ENCODE measurements at places on chromosomes 7 and 10. TPM values are rescaled to one million over a fixed set of nuclear protein-coding genes. Genes with fewer than 3 reads are reported as not detected.

- H3K4me1 ChIP-seq: no peaks in the 10 kb centered on the region
- DNase-seq: no peak
- peaks cover 7% of the 10 kb centered on the region for H3K27me3 ChIP-seq
- H3K27ac ChIP-seq: no peak overlapping the region
These were observed 6.6 kb downstream of the PTPRZ1 start for GRCh38 chr7:121879544-121879943.

- H3K36me3 ChIP-seq: no peaks in the 10 kb centered on the region
- DNase-seq: no peak
- H3K4me3 ChIP-seq: no peak overlapping the region
- H3K27ac ChIP-seq: no peak overlapping the region
- H3K4me1 ChIP-seq: no peaks in the 10 kb centered on the region
These were observed 48.2 kb downstream of the DYNC2I1 start for GRCh38 chr7:158904599-158904998.

- no peaks in the 10 kb centered on the region for H3K27me3 ChIP-seq
- H3K4me1 ChIP-seq: no peaks in the 10 kb centered on the region
- no peak overlapping the region for H3K4me3 ChIP-seq
- no peak for DNase-seq
- no peak overlapping the region for H3K27ac ChIP-seq
- no peaks in the 10 kb centered on the region for H3K36me3 ChIP-seq
These were observed 78.3 kb downstream of the MMRN2 start for GRCh38 chr10:86878983-86879713.

The SLC16A12 gene
- total RNA-seq: 1.5 TPM
